ENCODE measurements at places on chromosomes 1 and 21.

DNA sequence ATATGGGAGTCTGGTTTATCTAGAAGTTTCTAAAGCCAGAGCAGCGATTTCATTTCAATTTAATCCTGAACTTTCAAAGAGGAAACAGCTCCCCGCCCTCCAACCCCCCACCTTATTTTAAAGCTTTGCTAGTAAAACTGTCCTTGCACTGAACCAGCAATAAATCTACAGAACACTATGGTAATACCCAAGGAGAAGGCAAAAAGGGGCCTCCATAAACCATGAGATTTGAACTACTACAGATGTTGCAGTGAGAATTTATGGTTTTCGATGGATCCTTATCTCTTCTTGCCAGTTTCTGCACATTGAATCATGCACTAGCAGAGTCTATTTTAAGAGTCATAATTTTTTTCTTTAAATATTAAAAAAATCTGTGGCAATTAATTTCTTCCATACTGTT is 64.8 kb upstream of the BEND5 start:
- H3K27me3 ChIP-seq, result no peaks in the 10 kb centered on the region
- no peaks in the 10 kb centered on the region for H3K4me1 ChIP-seq
- DNase-seq, result no peak
- H3K4me3 ChIP-seq, result no peak overlapping the region
- no peaks in the 10 kb centered on the region for H3K36me3 ChIP-seq

DNA sequence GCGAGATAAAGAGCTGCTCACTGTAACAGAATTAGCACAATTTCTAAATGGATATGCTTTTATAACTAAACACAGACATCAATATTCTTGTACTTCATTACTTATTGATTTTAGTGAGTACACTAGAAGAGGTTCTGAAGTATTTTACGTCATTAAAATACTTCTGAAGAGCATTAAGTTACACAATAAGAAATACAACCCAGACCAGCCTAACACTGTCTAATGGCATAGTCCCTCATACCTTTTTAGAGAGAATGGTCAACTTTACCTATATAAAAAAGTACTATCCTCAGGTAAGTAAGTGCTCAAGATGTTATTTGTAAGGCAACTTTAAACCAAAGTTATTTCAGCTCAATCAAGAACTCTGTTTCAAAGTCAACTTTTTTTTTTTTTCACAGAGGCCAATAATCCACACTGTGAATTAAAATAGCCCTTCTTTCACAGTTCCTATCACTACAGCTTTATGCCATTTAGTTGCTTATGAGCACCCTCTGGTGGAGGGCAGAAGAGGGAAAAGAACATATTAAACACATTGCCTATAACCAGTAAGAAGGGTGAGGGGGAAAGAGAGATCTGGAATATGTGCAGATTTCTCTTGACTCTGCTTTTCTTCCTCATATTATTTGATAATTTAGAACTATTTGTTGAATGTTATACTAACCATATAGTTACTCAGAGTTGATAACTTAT is 182.1 kb upstream of the DMRTA2 start:
- DNase-seq, result no peak
- no peak overlapping the region for H3K27ac ChIP-seq
- H3K4me3 ChIP-seq, result no peak overlapping the region

DNA sequence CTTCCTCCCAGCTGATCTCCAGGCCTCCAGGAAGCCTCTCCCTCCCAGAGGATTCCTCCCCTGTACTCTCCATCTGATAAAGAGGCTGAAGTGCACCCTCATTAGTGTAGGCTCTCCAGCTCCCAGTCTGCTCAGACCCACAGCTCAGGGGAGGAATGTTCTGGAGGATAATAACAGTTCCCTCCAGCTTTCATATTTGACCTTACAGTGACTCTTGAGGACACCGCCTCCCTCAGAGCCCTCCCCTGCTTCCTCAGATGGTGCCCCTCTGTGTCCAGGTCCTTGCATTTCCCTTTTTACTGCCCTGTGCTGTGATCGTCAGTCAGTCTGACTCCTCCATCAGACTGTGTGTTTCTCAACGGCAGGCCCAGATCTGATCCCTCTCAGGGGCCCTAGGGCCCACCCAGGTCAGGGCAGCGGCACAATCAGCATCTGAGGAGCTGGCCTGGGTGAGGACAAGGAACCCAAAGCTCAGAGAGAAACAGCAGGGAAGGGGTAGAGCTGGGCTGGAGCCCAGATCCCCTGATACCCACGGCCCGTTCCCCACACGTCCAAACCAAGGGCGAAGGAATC is 1.1 kb upstream of the SHISAL2A start:
- H3K4me1 ChIP-seq, result peaks cover 27% of the 10 kb centered on the region
- H3K4me3 ChIP-seq, result no peak overlapping the region
- H3K27ac ChIP-seq, result no peak overlapping the region
- no peak for DNase-seq

GRCh38 chr1:23777979-23778814 is at the start of gene PITHD1:
Gene PITHD1 (plus strand): TSS chr1:23778418. CDS start chr1:23778516, 98 bp downstream.
- H3K27me3 ChIP-seq, result no peaks in the 10 kb centered on the region
- DNase-seq, result peak; percentile 78
- peaks cover 19% of the 10 kb centered on the region for H3K4me1 ChIP-seq
- peaks cover 33% of the 10 kb centered on the region for H3K36me3 ChIP-seq
- peak within 1 kb of the TSS; percentile 91 for H3K27ac ChIP-seq
- H3K4me3 ChIP-seq, result peak within 1 kb of the TSS; percentile 99

- no peaks in the 10 kb centered on the region for H3K4me1 ChIP-seq
- DNase-seq, result no peak
- no peak overlapping the region for H3K4me3 ChIP-seq
- H3K27me3 ChIP-seq, result no peaks in the 10 kb centered on the region
Measured at GRCh38 chr1:241593186-241593585, 47.0 kb downstream of the CHML start.

Measured in heart right ventricle (tissue), 16 donors.